Cardiac muscle cell (in vitro differentiated cells and primary cell): ENCODE measurements at places on chromosomes 6 and 20.

GRCh38 chr6:120320481-120321162, 971.1 kb upstream of the MAN1A1 start:
- no peaks in the 10 kb centered on the region for H3K27me3 ChIP-seq
- peak; percentile 2 for DNase-seq
- H3K27ac ChIP-seq, result peak overlapping the region; percentile 83

- H3K27me3 ChIP-seq, result peaks cover 35% of the 10 kb centered on the region
- H3K4me1 ChIP-seq, result no peaks in the 10 kb centered on the region
- no peak overlapping the region for H3K4me3 ChIP-seq
- no peak overlapping the region for H3K27ac ChIP-seq
- H3K36me3 ChIP-seq, result no peaks in the 10 kb centered on the region
- DNase-seq, result no peak
These were observed 5.0 kb downstream of the BEND6 start for GRCh38 chr6:56959938-56960337.

DNA sequence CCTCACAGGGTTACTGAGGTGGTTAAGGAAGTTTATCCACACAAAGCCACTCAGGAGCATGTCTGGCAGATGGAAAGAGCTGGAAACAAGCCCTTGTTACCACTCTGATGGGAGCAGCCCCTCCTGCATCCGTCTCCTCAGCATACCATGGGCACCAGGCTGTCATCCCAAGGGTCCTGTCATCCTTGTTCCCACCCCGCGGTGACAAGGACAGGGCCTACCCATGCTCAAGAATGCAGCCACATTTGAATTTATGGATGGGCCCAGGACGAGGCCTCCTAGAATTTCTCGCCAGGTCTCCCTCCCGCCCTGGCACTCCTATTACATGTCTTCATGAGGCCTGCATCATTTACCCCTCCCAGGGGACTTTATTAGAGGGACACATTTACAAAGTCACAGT, 60.0 kb downstream of the NPEPL1 start:
- no peak overlapping the region for H3K4me3 ChIP-seq
- H3K36me3 ChIP-seq, result no peaks in the 10 kb centered on the region
- no peak for DNase-seq
- H3K4me1 ChIP-seq, result no peaks in the 10 kb centered on the region
- H3K27me3 ChIP-seq, result peaks cover 6% of the 10 kb centered on the region
- no peak overlapping the region for H3K27ac ChIP-seq

DNA sequence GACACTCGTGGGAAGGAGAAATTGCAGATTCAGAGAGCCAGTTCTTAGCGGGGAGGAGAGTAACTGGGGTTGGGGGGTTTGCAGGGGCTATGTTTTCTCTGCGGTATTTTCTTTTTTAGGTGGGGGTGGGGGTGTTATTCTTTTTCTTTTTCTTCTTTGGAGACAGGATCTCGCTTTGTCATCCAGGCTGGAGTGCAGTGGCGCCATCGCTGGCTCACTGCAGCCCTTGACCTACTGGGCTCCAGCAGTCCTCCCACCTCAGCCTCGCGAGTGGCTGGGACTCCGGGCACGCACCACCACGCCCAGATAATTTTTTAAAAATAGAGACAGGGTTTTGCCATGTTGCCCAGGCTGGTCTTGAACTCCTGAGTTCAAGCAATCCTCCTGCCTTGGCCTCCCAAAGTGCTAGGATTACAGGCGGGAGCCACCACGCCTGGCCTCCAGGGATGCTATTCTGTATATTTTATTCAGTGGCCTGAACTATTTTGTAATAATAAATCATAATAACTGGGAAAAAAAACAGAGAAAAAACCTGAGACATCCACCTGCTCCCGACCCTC, 57.3 kb downstream of the UBE2V1 start:
- H3K4me1 ChIP-seq, result no peaks in the 10 kb centered on the region
- H3K4me3 ChIP-seq, result no peak overlapping the region
- no peaks in the 10 kb centered on the region for H3K27me3 ChIP-seq
- DNase-seq, result peak; percentile 27

DNA sequence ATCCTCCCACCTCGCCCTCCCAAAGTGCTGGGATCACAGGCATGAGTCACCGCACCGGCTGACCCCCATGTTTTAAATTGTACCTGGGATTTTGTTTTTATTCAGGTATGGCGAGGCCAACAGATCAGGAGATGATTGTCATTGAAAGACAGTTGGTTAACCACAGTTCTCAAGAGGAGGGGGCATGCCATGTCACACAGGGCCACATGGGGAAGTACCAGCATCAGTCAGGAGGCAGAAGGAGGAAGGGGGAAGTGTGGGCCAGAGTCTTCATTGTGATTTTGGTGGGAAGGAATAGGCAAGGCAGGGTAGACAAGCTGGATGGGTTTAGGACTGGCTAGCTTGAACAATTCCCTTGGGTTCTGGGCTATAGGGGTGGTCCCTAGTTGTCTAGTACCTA, 9.9 kb upstream of the MMP9 start:
- no peak for DNase-seq
- H3K36me3 ChIP-seq, result no peaks in the 10 kb centered on the region
- no peaks in the 10 kb centered on the region for H3K27me3 ChIP-seq
- no peak overlapping the region for H3K4me3 ChIP-seq
- no peak overlapping the region for H3K27ac ChIP-seq

- peak; percentile 65 for DNase-seq
- H3K27me3 ChIP-seq, result no peaks in the 10 kb centered on the region
- H3K27ac ChIP-seq, result no peak overlapping the region
These were observed 123.3 kb upstream of the DUSP22 start for GRCh38 chr6:168865-169455.

GRCh38 chr6:166955865-166956443, 396 bp downstream of the RNASET2 start:
- peaks cover 2% of the 10 kb centered on the region for H3K27me3 ChIP-seq
- H3K27ac ChIP-seq, result no peak overlapping the region
- no peaks in the 10 kb centered on the region for H3K4me1 ChIP-seq
- no peak for DNase-seq
- H3K4me3 ChIP-seq, result peak overlapping the region; percentile 62

DNA sequence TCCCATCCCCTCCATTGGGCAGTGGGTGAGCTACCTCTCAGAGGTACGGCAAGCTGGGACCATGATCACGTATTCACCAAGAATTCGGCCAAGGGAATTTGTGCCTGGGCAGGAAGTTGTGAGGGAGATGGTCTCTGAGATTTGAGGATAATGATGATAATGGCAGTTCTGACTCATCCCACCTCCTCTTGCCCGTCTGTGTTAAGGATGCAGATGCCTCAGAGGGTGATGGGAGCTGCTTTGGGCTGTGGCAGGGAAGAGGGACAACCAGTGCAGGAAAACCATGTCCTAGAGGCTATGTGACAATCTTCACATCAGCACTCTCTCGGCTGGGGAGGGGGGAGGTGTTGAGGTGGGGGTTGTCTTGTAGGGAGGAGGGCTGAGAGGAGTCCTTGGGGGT, 4.3 kb downstream of the TGM6 start:
- no peak overlapping the region for H3K27ac ChIP-seq
- no peaks in the 10 kb centered on the region for H3K36me3 ChIP-seq
- H3K27me3 ChIP-seq, result peaks cover 5% of the 10 kb centered on the region
- H3K4me3 ChIP-seq, result no peak overlapping the region
- no peaks in the 10 kb centered on the region for H3K4me1 ChIP-seq

GRCh38 chr6:114144887-114145851, 174.2 kb upstream of the HDAC2 start:
- no peak for DNase-seq
- no peaks in the 10 kb centered on the region for H3K36me3 ChIP-seq
- H3K4me1 ChIP-seq, result peaks cover 29% of the 10 kb centered on the region
- H3K27ac ChIP-seq, result peak overlapping the region; percentile 97

DNA sequence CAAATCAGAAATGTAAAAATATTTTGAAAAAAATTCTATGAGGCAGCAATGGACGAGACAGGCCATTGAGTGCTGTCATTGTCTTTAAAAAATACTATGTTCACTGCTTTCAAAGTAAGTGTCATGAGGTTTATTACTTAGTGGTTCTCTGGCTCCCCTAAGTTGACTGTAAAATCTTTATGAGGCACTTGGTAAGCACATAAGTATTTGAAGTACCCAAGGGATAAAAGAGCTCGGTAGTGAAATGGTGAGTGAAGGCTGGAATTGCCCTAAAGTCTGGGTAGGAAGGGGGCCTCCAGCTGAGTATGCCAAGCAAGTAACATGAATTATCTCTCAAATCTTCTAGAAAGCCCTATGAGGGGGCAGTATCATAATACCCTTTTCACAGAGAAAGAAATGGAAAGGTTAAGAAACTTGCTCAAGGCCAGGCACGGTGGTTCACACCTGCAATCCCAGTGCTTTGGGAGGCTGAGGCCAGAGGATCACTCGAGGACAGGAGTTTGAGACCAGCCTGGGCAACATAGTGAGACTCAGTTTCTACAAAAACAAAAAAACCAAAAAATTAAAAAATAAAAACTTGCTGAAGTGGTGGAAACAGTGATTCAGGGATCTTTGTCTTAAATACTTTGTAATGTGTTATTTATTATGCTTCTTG, 5.5 kb upstream of the CTCFL start:
- no peaks in the 10 kb centered on the region for H3K27me3 ChIP-seq
- H3K36me3 ChIP-seq, result no peaks in the 10 kb centered on the region
- DNase-seq, result no peak
- H3K4me1 ChIP-seq, result no peaks in the 10 kb centered on the region
- H3K4me3 ChIP-seq, result no peak overlapping the region
- no peak overlapping the region for H3K27ac ChIP-seq

DNA sequence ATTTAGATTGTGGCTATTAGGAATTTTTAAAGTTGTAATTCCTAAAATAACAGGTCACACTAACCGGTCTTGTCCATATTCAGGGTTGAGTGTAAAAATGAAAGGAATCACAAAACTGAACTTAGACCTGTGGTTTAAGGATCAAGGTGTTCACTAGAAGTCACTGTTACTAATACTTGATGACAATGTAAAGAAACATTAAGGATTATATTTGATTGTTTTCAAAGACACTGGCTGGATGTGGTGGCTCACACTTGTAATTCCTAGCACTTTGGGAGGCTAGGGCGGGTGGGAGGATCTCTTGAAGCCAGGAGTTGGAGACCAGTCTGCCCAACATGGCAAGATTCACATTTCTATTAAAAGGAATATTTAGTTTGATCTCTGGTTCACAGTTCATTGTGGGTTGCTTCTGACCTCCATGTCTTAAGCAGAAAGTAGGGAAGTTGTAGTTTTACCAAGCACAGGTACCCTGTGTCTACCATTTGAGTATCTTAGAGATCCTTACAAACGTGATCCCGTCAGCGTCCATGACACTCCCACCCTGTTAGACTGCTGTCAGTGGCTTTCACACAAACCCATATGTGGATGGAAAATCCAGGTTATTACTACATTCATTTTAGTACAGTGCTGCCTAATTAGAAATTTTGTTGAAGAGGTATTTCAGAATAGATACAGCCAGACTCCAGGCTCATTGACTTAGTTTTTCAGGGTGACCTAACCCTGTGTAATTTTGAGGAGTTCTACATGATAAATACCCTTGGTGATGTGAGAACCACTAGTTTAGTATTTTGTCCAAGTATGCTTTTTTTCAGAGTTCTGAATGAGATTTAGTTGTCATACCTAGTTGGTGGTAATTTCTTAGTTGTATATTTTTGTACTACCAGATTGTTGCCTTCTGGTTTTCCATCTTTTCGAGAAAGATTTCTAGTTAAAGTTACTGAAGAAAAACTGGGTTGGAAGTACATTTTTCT, 10.2 kb downstream of the SRSF3 start:
- H3K27me3 ChIP-seq, result no peaks in the 10 kb centered on the region
- peak overlapping the region; percentile 1 for H3K27ac ChIP-seq
- H3K4me3 ChIP-seq, result no peak overlapping the region
- no peak for DNase-seq
- H3K36me3 ChIP-seq, result peaks cover 79% of the 10 kb centered on the region
- peaks cover 30% of the 10 kb centered on the region for H3K4me1 ChIP-seq

DNA sequence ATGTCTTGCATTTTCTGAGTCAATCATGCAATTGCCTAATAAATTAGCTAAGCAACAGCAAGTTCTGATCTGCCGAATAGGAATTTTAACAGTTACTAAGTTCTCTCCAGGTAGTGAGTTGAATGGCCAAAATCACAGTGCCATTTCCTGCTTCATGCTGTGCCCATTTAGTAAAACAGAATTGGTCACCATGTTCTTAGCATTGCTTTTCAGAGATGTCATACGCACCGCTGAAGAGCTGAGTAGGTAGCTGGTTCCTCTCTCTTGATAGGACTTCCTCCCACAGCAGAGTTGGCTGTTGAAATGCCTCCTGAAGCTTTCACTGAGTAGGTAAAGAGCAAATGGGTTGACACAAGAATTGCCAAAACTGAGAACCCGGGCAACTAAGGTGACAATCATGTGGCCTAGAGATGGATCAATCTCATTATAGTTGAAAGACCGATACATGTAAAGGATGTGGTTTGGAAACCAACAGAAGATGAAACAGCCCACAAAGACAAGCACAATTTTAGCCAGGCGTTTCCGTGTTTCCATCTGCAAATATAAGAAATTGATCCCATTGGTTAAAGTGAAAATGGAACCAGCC, 57.1 kb upstream of the GJE1 start:
- DNase-seq, result no peak
- H3K4me1 ChIP-seq, result no peaks in the 10 kb centered on the region
- no peaks in the 10 kb centered on the region for H3K36me3 ChIP-seq
- H3K27me3 ChIP-seq, result no peaks in the 10 kb centered on the region

DNA sequence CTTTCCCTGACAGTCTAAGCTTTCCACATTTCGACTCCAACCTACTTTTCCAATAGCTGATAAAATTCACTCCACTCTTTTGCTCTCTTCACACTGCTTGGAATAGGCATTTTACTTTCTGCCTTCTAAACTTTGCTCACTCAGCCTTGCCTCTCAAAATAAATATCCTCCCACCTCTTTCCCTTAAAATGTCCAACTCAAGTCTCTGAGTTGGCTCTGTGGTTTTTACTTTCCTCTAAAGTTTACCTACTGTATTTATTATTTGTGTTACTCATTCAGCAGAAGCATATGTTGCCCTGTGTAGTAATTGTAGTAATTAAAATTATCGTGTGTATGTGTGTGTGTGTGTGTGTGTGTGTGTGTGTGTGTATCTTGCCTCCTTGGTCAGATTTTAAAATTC, 20.0 kb upstream of the CDYL start:
- H3K4me3 ChIP-seq, result no peak overlapping the region
- H3K27me3 ChIP-seq, result no peaks in the 10 kb centered on the region
- no peak overlapping the region for H3K27ac ChIP-seq

DNA sequence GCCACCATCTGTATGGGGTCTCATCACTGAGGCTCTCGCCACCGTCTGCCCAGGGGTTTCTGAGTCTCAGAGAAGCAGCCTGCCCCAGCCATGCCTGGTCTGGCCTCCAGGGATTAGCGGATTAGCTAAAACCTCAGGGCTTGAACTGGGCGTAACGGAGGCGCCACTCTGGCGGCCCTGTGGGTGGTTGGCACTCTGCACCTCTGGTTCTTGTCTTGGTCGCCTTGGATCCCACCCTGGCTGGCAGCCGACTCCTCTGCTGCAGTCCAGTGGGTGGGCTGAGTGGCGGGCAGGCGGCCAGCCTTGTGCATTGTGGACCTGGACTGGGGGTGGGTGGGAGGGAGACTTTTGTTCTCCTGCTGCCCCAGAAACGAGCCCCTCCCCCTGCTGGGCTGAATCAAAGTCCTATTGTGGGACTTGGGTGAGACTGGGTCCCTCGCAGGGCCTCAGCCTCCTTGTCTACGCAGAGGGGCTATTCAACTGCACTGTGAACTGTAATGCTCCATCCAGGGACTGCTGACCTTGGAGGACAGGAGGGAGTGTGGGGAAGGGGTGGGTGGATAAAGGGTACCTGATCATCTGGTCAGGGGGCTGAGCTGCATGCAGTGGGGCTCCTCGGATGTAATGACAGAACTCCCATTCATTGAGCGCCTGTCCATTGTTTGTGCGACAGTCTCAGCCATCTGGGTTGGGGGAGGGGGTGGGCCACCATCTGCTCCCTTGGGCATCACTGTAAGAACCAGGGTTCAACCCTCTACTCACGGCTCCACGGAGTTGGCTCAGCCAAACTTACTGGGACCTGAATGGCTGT, 23.9 kb downstream of the SUN5 start:
- H3K4me3 ChIP-seq, result no peak overlapping the region
- H3K36me3 ChIP-seq, result no peaks in the 10 kb centered on the region
- no peak overlapping the region for H3K27ac ChIP-seq
- H3K4me1 ChIP-seq, result peaks cover 14% of the 10 kb centered on the region
